Left lobe of liver (tissue), 2 donors: ENCODE measurements at places on chromosomes 2 and 18. TPM values are rescaled to one million over a fixed set of nuclear protein-coding genes. Genes with fewer than 3 reads are reported as not detected.

ABCB11 gene
- total RNA-seq, result 68.5 TPM

LAMA3 gene
- total RNA-seq, result 1.5 TPM

IL1RL1 gene
- 2.6 TPM for total RNA-seq

SPEG gene
- 1.5 TPM for total RNA-seq

CAVIN2 gene
- 8.6 TPM for total RNA-seq

KCMF1 gene
- 39.1 TPM for total RNA-seq

KCNJ3 gene
- total RNA-seq, result 0.78 TPM

PCGF1 gene
- total RNA-seq, result 10.4 TPM

IL1F10 gene
- total RNA-seq, result not detected

COL4A4 gene
- 2.1 TPM for total RNA-seq

CCDC74B gene
- not detected for total RNA-seq

MERTK gene
- total RNA-seq, result 14.3 TPM

RAX gene
- total RNA-seq, result not detected
